Umbilical cord (tissue), 2 donors: ENCODE measurements at places on chromosomes 11 and 22. TPM values are rescaled to one million over a fixed set of nuclear protein-coding genes. Genes with fewer than 3 reads are reported as not detected.

Gene DDX10
- total RNA-seq: 35.9 TPM

Gene MN1
- total RNA-seq: 9.9 TPM

Gene SC5D
- total RNA-seq: 31.1 TPM

Gene IFITM1
- total RNA-seq: 25.3 TPM

Gene GUCY1A2
- total RNA-seq: 99.2 TPM

- no peak for DNase-seq
Measured at GRCh38 chr11:70522593-70523311, 124.4 kb downstream of the CTTN start.

DNA sequence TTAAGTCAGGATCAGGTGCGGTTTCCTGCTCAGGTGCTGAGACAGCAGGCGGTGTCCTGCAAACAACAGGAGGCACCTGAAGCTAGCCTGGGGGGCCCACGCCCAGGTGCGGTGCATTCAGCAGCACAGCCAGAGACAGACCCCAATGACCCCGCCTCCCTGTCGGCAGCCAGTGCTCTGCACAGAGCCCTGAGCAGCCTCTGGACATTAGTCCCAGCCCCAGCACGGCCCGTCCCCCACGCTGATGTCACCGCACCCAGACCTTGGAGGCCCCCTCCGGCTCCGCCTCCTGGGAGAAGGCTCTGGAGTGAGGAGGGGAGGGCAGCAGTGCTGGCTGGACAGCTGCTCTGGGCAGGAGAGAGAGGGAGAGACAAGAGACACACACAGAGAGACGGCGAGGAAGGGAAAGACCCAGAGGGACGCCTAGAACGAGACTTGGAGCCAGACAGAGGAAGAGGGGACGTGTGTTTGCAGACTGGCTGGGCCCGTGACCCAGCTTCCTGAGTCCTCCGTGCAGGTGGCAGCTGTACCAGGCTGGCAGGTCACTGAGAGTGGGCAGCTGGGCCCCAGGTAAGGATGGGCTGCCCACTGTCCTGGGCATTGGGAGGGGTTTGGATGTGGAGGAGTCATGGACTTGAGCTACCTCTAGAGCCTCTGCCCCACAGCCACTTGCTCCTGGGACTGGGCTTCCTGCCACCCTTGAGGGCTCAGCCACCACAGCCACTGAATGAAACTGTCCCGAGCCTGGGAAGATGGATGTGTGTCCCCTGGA is at the start of gene MYO7A:
Gene MYO7A, plus strand, starts transcription at position 327 of the 772 bp plus-strand sequence. CDS start 2,389 bp downstream, outside the sequence.
- peak; percentile 90 for DNase-seq

DNA sequence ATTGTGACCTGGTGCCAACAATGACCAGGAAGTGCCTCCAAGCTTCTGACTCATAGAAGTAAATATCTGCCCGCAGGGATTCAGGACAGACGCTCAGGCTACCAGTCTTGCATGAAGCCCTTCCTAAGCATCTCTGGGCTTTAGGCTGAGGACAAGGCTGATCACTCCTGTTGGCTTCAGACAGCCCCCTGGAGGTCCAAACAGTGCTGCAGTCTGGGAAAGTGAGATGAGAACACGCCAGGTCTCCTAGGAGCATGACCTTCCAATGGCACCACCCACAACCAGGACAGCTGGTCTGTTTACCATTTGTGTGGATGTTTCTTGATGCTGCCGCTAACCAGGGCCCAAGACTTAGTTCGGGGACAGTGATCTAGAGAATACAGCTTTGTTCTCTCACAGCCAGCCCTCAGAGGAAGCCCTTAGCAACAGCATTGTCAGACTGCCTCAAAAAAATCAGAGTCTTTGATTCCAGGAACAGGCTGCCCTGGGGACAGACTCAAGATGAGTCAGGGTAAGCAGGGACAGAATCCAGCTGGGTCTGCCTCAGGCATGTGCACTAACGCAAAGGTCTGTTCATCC is 111.2 kb downstream of the ZNF280B start:
- no peak for DNase-seq

DNA sequence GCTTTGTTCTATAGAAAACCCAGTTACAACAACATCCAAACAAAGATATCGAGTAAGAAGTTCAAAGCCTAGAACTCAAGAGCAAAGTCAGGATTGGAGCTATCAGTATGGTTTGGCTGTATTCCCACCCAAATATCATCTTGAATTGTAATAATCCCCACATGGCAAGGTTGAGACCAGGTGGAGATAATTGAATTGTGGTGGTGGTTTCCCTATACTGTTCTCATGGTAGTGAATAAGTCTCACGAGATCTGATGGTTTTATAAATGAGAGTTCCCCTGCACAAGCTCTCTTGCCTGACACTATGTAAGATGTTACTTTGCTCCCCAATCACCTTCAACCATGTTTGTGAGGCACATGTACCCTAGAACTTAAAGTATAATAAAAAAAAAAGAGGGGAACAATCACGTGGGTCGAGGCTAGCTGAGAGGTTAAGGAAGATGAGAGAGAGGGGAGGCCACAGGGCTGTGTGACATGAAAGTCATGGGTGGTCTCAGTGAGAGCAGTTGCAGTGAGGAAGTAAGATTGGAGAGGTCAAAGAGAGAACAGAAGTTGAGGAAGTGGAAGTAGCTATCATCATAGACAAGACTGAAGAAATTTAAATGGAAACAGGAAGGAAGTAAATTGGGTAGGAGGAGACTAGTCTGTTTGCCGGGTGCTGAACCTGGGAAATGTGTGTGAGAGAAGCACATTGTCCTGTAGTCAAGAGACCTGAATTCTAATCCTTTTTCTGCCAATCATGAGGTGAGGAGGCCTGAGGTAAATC is 80.1 kb upstream of the CD44 start:
- DNase-seq: peak; percentile 6

- DNase-seq: no peak
Measured at GRCh38 chr11:32861850-32862577, 30.6 kb upstream of the QSER1 start.

DNA sequence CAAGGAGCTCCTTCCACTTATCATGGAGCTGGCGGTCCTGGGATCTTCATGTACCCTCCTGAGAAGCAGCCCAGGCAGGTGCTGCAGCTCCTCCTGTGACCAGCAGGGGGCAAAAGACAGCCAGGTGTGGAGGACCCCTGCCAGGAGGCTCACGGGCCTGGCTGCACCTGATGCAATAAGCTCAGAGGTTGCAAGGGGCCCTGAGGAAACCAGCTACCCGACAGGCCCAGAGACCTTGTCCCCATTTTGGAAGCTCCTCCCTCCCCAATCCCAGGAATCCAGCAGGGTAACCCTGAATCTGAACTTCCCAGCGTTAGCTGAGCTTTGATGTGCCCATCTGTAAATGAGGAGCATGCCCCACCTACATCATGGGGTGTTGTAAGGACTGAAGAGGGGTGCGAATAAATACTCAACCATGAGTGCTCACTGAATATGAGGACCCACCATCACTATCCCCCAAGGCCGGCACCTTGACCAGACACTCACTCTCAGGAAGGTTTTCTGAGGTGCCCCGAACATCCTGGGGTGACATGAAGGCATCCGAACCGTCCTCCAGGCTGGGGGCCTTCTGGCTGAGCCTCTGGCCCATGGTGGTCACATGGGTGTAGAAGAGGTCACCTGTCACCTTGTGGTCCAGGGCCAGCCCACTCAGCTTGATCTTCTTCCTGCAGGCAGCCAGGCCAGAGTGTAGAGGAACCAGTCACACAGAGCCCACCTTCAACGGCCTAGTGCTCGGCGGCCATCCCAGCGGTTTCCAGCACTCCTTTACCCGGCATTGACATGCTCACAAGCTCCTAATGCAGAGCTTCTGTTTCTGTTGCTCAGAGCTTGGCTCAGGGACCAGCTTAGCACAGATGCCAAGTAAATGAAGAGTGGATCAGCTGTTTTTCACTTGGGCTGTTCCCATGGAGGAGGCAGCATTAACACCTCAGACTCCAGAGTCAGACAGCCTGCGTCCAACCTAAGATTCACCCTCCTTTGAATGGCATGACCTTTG is 21.7 kb downstream of the SLC43A1 start:
- no peak for DNase-seq

DNA sequence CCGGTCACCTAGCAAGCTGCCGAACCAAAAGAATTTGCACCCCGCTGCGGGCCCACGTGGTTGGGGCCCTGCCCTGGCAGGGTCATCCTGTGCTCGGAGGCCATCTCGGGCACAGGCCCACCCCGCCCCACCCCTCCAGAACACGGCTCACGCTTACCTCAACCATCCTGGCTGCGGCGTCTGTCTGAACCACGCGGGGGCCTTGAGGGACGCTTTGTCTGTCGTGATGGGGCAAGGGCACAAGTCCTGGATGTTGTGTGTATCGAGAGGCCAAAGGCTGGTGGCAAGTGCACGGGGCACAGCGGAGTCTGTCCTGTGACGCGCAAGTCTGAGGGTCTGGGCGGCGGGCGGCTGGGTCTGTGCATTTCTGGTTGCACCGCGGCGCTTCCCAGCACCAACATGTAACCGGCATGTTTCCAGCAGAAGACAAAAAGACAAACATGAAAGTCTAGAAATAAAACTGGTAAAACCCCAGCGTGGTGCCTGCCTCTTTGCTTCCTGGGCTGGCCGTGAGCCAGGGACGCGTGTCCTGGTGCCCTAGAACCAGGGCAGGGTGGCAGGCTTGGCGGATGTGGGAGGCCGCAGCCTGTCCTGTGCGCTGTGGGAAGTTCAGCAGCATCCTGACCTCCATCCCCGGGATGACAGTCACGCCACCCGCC is 13.2 kb downstream of the CCND1 start:
- no peak for DNase-seq

- DNase-seq: no peak
Measured at GRCh38 chr22:46239261-46240048, 10.6 kb downstream of the CDPF1 start.

DNA sequence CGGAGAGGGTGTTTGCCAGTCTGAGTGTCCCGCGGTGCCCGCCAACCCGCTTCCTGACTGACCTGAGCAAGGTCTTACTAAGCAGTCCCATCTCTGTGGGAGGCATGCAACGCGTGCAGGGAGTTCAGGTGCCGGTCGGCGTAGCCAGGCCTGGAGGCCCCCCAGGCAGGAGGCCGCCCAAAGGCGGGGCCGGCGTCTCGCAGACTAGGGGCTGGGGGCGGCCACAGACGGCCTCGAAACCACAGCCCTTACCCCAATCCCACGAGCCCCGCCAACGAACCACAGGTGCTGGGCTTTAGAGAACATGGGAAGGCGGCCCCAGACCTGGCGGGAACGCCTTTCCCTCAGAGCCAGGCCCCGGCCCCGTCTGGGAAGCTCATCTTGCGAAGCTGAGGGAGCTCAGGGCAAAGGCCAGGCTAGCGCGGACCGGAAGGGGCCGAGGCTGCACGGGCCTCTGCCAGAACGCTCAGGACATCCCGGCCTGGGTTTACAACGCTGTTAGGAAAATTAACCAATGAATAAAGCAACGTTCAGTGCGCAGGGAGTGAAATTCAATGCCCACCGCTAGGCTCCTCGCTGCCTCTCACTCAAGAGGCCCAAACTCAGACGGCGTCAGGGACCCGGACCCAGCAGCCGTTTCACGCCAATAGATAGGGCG is 2.1 kb upstream of the MTFP1 start:
- no peak for DNase-seq

- DNase-seq: peak; percentile 53
Measured at GRCh38 chr11:36409152-36409816, 100.8 kb downstream of the TRAF6 start.

DNA sequence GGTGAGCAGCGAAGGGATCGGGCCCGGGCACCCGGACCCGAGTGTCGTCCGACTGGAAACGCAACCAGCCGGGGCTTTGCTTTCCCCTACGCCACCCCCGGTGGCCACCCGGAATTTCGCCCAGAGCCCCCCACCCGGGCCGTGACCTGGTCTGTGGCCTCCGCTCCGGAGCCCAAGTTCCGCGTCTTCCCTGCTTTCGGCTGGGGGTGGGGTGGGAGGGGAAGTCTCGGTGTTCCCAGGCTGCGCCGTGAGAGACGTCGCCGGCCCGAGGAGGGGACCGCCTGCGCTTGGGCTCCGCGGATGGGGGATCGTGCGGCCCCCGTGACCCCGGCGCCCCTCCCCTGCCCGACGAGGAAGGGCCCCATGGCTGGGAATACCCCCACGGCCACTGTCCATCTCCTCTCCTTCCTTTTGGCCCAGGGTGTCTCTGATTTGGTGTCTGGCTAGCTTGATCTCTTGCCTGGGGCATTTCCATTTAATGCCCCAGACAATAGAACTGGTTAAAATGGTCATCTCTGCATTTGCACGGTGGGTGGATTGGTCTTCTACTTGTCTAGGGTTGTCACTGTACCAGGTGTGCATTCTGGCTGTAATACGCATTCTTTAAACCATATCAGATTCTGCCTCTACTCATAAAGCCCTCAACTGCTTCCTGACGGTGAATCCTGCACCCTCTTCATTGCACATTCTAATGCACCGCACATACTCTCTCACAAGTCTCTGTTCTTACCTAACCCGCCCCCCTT is 789 bp downstream of the SIK2 start:
- DNase-seq: peak; percentile 54

DNA sequence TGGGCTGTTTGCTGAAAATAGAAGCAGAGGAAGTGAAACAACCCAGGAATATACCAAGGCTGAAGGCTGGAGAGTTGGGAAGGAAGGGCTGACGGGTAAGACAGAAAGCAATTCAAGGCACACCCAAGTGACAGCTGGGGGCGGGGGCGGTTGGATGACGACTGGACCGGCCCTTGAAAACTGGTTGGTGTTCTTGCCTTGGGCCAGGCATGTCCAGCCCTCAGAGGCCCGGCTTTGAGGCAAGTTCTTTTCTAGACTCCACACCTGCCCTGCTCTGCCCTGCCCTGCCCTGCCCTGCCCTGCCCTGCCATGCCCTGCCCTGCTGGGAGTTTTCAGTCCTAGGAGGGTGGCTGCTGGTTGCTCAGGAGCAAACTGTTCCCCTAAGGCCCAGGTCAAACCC is 34.2 kb upstream of the CACNG2 start:
- no peak for DNase-seq

- DNase-seq: no peak
Measured at GRCh38 chr22:40602231-40602630, 34.3 kb downstream of the MRTFA start.

DNA sequence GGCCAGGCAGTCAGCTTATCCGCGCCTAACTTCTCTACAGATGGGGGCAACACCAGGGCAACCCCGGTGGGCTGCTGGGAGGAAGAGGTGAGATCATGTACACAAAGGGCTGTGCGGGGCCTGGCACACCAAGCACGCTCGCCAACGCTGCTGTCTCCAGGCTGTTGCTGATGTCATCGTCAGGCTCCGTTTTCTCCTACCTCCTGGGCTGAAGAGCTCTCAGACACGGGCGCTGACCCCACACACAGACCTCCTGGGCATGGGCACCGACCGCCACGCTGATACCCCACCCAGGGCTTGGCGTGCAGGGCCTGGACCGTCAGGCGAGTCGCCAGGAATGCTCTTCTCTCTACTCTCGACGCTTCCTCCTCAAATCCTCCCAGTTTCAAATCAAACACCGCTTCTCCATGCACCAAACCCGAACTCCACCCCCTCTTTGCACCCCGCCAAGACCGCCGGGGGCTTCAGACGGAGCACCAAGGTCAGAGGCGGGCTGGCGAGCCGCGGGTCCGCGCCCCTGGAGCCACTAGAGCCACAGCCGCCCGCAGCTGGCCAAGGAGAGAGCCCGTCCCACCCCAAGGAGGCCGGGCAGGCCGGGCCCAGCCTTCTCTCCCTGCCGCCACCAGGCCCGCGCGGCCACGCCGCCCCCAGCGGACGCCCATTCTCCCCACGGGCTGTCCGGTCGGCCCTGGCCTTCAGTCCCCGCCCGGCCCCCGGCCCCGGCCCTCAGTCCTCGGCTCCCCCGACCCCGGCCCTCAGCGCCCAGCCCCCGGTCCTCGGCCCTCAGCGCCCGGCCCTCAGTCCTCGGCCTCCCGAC is 772 bp downstream of the SBF1 start:
- DNase-seq: peak; percentile 34
